Dorsolateral prefrontal cortex (tissue), 122 donors: ENCODE measurements at places on chromosomes 7 and 10. TPM values are rescaled to one million over a fixed set of nuclear protein-coding genes. Genes with fewer than 3 reads are reported as not detected.
A peak's percentile ranks its signal among the peaks of the same experiment; 100 is the strongest.

ARPC1A gene
- total RNA-seq, result 119 TPM

NEURL1 gene
- total RNA-seq, result 72.1 TPM

MNX1 gene
- not detected for total RNA-seq

AMZ1 gene
- 14.2 TPM for total RNA-seq

GRCh38 chr7:68622500-68622899 lies 975.8 kb upstream of the AUTS2 start:
- DNase-seq, result no peak

- DNase-seq, result no peak
These were observed 129.3 kb upstream of the ACBD5 start for GRCh38 chr10:27369880-27370279.

GRCh38 chr7:28815928-28816373 lies 142.2 kb downstream of the TRIL start:
- no peak for DNase-seq

SLC29A3 gene
- total RNA-seq, result 7.3 TPM

GRCh38 chr7:112080978-112081377 lies 125.2 kb downstream of the DOCK4 start:
- no peak for DNase-seq

- DNase-seq, result no peak
These were observed 79.0 kb downstream of the AUTS2 start for GRCh38 chr7:69677054-69677852.

GRCh38 chr7:151590850-151591771 lies 71.4 kb upstream of the RHEB start:
- peak; percentile 49 for DNase-seq

- no peak for DNase-seq
These were observed 372.4 kb upstream of the VWC2 start for GRCh38 chr7:49400891-49401550.

SYT15 gene
- 1.7 TPM for total RNA-seq

DNA sequence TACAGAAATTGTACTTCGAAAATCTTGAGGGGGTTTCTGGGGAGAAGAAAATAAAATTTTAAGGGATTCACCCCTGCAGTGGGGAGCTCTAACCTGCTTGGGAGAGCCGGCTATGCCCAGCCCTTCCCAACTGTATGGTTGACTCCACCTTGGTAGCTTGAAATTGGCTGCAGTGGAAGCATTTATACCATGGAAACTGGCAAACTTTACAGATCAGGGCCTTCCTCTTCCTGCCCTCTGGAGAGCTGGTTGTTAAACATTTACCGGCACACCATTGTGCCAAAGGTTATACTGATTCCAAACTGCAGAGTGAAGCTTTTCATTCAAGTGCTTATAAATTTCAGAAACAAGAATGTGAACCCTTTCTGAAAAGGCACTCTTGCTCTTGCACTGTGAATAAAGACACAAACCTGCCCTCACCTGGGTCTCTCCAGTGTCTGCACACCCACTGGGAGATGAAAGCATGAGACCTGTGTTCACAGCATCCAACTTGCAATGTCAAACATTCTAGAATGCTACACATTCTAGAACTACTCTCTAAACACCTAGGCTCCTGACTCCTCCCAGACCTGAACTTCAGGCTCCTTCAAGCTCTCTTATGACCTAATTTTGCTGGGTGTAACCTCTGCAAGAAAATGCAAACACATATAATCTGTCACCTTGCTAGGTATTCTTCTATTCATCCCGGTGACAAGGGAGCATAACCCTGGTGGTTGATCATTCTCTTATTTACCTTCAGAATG lies 44.7 kb downstream of the ABLIM1 start:
- DNase-seq, result no peak

- no peak for DNase-seq
These were observed 115.3 kb downstream of the PLPP4 start for GRCh38 chr10:120572307-120572706.

OR2A7 gene
- total RNA-seq, result 0.53 TPM

SPDYE11 gene
- not detected for total RNA-seq

GRCh38 chr7:156566812-156567549 lies 73.6 kb upstream of the RNF32 start:
- DNase-seq, result peak; percentile 46

GRCh38 chr7:134571746-134572461 lies 23.0 kb downstream of the AKR1B15 start:
- DNase-seq, result no peak

- no peak for DNase-seq
These were observed 64.0 kb downstream of the MTPAP start for GRCh38 chr10:30284865-30285594.

- peak; percentile 97 for DNase-seq
These were observed at the start of gene TBC1D12 for GRCh38 chr10:94402204-94402842. TSS of gene TBC1D12 (plus strand) at chr10:94402541. CDS start at chr10:94402614, 73 bp downstream.
